ENCODE measurements at places on chromosomes 11 and 22. TPM values are rescaled to one million over a fixed set of nuclear protein-coding genes. Genes with fewer than 3 reads are reported as not detected.

DNA sequence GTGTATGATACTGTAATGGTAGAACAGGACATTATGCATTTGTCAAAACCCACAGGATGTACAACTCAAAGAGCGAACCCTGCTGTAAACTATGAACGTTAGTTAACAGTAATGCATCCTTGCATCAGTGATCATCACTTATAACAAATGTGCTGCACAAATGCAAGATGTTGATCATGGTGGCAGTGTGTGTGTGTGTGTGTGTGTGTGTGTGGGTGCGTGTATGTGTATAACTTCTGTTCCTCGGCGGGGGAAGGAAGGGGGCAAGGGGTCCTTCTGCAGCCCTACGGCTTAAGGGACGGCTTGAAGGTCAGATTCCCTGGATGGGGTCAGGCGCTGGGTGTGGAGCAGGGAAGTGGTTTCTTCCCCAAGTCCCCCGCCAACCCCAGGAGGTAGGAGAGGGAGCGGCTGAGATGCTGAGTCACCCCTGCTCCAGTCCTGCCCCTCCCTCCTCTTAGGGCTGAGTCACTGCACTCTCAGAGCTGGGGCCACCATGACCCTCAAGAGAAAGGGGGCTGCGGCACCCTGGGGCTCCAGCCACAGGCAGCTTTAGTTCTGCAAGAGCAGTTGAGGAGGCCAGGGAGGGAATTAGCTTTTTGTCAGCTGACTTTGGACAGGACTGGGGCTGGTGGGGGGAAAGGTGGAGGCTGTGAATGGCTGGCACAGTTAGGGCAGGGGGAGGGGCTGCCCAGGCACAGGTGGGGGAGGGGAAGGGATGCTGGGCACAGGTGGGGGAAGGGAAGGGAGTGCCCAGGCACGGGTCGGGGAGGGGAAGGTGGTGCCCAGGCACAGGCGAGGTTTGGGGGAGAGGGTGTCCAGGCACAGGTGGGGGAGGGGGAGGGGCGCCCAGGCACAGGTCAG is 8.8 kb upstream of the CTSD start:
- DNase-seq = peak; percentile 77

DNA sequence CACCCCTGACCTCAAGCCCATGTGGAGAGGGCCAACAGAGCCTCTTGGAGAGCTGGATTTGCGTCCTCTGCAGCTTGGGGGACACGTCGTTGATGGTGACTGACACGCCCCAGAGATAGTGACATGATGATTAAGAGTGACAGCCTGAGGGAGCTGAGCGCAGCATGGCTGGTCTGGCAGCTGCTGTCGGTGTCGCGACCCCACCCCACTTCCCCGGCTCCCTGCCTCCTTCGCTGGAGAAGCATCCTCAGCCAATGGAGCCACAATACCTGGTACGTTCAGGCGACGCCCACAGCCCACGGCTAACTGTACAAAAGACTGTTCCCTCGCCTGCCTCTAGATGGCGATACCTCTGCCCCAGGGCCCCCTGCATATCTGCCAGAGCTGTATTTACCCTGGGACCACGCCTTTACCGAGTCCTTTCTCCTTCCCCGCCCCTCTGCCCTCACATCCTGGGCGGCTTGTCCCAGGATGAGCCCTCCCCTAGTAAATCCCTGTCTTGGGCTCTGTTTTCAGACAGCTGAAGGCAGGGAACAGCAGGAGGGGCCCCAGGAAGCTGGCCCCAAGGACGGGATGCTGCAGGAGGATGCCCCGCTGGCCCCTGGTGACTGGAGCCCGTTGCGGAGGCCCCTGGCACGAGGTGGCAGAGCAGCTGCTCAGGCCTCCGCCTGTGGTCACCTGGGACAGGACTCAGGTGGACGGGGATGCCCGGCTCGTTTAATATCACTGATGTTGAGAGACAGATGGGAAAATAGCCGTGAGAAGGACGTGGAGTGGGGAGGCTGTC is 90.6 kb downstream of the RPS6KA4 start:
- DNase-seq = peak; percentile 87

- no peak for DNase-seq
Observed at GRCh38 chr11:123328281-123328867, 101.7 kb upstream of the GRAMD1B start.

GRCh38 chr11:73375830-73376159 is 404 bp upstream of the RELT start:
- no peak for DNase-seq

DNA sequence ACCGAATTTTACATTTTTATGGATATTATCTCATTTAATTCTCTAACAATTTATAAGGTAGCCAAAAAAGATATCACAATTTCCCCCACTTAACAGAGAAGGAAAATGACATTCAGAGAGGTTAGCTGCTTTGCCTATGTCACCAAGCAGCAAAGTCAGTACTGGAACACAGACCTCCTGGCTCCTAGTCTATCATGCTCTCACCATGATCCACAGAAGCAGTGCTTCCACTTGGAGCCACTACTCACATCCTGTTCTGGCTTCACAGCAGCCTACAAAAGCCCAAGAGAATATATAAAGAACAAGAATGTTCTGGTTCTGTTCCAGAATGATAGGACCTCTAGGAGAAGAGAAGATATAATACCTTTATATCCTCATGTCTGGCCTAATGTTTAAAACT is 59.5 kb upstream of the SCUBE2 start:
- no peak for DNase-seq

Gene LDHA
- total RNA-seq = 2,803 TPM

DNA sequence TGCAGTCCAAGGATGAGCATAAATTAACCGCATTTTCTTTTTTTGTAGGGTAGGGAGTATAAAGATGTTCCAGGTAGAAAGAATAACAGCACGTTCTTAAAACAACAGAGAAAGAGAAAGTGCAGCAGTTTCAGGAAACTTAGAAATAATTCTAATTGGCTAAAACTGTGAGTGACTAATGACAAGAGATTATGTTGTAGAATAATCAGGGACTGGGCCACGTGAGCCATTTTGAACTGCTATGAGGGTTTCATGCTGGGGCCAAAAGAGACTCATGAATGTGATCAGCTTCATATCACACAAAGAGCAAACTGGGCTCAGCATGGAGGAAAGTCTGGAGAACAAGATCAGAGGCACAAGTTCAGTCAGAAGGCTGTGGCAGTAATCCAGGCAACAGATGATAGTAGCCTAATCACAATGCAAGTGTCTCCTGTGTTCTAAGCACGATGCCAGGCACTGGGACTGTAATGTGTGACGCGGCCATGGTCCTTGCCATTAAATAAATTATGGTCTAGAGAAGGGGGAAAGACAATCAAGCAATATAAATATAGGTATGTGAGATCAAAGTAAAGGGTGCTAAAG is 17.9 kb downstream of the CWF19L2 start:
- no peak for DNase-seq
